ENCODE measurements at places on chromosomes 16 and 17.

DNA sequence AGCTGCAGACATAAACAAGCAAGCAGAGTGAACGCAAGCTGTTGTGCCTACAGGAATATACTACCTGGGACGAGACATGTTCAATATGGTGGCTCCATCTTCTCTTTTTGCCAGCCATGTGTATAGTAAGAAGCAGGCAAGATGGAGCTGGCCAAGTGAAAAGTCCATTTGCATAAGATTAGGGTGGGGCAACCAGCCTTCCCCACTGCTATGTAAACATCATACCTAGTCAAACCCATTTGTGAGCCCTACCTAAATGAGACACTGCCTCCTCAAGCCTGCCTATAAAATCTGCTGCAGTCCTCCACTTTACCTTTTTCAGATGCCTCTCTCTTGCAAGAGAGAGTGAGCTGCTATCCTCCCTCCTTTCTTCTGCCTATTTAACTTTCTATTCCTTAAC is 370.1 kb upstream of the PMFBP1 start:
- no peak for DNase-seq

DNA sequence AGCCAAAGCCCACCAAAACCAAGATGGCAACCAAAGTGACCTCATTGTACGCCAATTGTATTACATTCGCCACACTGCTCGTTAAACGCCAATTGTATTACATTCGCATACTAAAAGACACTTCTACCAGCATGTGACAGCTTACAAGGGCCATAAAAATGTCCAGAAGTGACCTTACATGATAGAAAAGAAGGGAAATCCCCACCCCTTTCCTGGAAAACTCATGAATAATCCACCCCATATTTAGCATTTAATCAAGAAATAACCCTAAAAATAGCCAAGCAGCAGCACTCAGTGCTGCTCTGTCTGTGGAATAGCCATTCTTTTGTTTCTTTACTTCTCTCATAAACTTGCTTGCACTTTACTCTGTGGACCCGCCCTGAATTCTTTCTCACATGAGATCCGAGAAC is 25.7 kb downstream of the PSMD7 start:
- DNase-seq, result no peak

- DNase-seq, result no peak
Measured at GRCh38 chr17:14044702-14045101, 24.6 kb upstream of the COX10 start.

GRCh38 chr17:63116967-63117830 is 151.2 kb downstream of the TANC2 start:
- no peak for DNase-seq

DNA sequence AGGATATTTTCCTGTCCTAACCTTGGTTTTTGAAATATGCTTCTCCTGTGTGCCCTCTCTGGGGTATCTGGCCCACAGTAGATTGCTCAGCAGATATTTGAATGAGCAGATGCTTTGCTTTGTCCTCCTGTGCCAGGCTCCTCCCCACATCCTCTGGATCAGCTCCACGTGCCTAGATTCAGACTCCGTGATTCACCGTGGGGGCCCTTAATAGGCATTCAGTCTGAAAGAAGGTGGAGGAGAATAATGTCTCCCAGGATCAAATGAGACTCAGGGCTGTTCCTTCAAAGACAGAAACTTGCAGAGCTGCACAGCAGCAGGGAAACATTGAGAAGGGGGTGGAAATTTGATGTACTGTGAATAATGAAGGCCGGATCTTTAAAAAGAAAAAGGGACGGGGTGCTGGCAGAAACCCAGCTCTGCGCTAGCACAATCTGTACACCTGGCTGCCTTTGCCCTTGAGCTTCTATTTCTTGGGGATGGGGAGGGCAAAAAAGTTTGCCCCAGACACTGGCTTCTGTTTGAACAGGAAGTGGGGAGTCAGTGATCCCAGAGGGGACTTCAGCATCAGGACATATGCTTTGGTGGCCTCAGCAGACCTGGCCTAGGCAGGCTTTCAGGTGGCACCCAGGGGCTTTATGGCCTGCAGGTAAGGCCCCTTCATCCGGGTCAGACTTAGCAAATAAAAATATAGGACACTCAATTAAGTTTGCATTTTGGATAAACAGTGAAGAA is 15.9 kb upstream of the SLC12A3 start:
- DNase-seq, result no peak

DNA sequence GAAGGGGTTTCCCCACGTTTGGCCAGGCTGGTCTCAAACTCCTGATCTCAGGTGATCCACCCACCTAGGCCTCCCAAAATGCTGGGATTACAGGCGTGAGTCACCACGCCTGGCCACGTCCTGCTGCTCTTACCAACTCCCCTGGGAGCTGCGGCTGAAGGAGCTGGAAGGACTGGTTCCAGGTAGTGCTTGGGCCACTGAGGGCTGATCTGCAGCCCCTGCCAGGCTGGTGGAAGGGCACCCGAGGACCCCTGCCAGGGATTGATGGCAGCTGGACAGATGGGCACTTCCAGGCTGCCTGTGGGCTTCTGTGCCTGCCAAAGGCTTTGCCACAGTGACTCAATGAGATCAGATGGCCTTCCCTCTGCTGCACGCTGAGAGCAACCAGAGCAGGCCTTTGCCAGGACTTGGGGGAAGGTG is 2.3 kb downstream of the OXLD1 start:
- no peak for DNase-seq

GRCh38 chr16:81624760-81625543 is 154.1 kb upstream of the PLCG2 start:
- no peak for DNase-seq

DNA sequence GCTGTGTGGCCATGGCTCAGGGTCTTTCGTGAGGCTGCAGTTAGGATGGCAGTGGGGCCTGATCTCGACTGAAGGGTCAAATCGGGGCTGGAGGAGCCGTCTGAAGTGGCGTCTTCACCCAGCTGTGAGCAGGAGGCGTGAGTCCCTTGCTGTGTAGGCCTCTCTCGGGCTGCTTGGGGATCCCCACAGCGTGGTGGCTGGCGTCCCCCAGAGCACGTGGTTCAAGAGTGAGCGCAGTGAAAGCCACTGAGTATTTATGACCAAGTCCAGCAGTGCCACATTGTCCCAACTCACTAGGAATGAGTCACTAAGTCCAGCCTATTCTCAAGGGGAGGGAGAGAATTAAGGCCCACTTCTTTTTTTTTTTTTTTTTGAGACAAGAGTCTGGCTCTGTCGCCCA is 11.7 kb upstream of the TCF25 start:
- DNase-seq, result no peak

- no peak for DNase-seq
Measured at GRCh38 chr16:11032000-11032921, 87.9 kb downstream of the CLEC16A start.

DNA sequence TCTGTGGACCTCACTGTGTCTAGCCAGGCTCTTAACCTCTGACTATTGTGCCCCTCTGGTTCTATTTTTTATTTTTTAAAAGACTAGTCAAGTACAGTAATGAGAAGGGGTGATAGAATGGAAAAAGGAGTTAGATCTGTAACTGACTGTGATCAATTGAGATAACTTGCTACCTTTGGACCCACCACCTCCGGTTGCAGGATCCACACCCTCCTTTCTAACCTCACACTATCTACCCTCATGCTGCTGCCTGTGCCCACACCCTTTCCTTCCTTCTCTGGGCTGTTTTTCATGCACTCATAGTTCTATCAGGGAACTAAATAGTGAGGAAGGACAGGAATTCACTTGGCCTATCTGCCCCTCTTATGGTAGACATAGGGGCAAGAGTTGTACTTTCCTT is 172.3 kb downstream of the KATNIP start:
- DNase-seq, result no peak

GRCh38 chr16:48997081-48997615 is 284.5 kb downstream of the CBLN1 start:
- no peak for DNase-seq

GRCh38 chr17:81012574-81013447 is 21.2 kb downstream of the CHMP6 start:
- no peak for DNase-seq

DNA sequence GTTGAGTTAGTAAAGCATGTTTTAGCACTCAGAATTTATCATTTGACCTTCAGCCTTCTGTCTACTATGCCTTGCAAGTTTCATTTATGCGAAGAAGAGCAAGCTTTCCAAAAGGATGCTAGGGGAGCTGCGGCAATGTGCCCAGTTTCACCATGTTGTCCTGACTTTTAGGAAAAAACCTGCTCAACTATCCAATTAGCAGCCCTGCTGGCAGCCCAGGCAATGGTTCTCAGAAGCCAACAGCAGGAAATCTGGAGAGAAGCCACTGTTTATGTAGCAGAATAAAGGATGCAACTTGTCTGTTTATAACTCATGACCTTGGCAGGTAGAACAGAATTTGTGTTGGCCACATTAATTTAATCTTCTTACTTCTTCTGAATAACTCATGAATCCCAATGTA is 230.8 kb downstream of the ABCC12 start:
- DNase-seq, result no peak

- DNase-seq, result no peak
Measured at GRCh38 chr17:43092901-43093300, 32.3 kb downstream of the BRCA1 start.

DNA sequence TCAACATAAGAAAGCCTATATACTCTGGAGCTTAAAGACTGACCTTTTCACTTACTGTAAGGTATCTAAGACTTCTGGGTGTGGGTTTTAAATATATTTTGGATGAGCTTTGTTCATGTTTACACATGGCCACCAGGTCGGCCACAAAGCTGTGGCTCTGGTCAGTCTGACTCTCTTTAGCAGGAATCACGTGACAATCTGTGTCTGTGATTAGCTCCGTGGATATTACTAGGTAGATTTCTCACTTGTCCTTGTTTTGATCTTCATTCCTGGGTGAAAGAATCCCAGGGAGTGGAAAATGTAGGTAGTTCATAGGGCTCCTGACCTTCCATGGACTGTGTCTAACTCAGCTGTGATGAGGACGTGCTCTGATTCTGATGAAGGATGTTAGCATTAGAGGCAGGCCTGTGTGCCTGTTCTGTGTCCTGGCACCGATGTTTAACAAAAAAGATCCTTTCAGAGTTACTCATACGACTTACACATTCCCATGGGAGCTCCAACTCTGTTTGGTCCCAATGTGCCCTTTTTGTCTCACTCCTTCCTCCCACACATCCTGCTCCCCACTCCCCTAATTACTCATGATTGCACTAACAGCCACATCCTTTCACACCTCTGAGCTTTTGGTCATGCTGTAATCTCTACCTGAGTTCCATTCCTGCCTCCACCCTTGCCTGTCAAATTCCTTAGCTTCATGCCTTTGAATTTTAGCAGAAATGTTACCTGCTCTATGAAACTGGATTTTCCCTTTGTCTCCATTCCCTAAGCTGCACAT is 425.1 kb downstream of the MAF start:
- no peak for DNase-seq

DNA sequence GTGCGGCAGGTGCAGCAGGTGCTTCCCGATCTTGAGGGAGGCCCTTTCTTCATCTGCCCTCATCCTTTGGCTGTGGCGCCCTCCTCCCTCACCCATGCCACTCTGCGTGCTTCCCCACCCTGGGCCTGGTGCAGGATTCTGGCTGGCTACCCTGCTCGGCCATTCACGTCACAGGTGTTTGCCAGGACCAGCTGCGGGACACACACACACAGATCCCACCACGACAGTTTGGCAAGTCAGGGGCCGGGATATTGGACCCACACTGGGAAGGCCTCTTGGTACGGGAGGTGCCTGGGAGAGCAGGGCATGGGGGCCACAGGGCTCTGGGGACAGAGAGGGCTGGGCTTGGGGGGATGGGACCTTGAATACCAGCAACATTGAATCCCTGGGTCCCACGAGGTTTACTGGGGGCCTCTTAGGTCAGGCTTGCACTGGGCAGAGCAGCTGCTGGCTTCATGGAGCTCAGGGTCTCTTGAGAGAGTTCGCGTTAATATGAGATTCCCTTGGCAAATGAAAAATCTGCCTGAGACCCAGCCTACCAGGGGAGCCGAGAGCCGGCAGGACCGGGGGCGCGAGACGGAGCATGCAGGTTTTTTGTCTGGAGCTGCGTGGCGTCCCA is 15.1 kb downstream of the ADCY7 start:
- no peak for DNase-seq

DNA sequence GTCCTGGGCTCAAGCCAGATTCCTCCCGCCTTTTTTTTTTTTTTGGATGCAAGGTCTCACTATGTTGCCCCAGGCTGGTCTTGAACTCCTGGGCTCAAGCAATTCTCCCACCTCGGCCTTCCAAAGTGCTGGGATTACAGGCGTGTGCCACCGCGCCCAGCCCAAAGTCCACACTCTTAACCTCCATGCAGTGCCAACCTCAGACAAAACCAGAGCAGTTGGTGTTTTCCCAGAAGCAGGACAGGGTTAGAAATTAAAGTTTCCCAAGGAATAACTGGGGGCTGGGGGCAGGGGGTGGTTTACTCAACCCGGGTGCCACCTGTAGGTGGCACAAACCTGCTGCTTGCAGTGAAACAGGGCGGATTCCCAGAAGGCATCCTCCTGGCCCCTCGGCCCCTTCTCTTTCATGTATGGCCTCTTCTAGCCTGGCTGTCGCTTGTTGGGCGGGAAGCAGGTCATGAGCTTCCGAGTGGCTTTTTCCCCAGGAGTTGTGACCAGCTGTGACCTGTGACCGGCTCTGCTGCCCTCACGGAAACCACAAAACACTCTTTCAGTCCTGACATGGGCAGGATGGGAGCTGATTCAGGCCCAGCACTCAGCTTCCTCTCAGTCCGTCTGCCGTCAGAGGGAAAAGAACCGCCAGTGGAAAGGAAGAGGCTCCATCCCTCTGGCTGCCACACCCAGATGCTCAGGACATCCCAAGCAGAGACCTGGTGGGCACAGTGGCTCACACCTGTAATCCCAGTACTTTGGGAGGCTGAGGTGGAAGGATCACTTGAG is 25.6 kb upstream of the USP7 start:
- no peak for DNase-seq

- DNase-seq, result no peak
Measured at GRCh38 chr16:30569746-30570635, 1.5 kb downstream of the ZNF688 start.

- no peak for DNase-seq
Measured at GRCh38 chr17:17626840-17627239, 35.3 kb upstream of the PEMT start.

GRCh38 chr16:51002881-51003490 is 148.1 kb downstream of the SALL1 start:
- no peak for DNase-seq

DNA sequence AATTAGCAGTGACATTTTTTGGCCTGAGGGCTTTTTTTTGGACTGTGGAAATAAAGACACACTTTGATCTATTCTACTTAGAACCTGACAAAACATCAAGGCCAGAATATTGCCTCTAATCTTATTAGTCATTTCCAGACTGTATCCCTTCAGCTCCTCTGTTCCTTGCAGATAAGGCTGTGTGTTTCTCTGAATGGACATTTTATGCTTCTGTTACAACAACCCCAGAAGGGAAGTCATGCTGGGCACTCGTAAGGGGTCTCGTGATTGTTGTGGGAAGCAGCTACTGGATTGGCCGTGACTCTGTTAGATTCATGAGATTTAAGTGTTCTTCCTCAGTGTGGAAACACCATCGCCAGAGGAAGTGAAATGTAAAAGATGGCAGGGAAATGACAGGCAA is 31.6 kb upstream of the HS3ST2 start:
- DNase-seq, result no peak

- no peak for DNase-seq
Measured at GRCh38 chr17:70872103-70872502, 702.8 kb downstream of the KCNJ2 start.

Data from stimulated activated CD8-positive, alpha-beta memory T cell treated with anti-CD3 and anti-CD28 coated beads, Interleukin-2, amount 100 ng/mL, for 1 hour (primary cell).